Osteoblast (primary cell): ENCODE measurements at places on chromosomes 2 and 18. TPM values are rescaled to one million over a fixed set of nuclear protein-coding genes. Genes with fewer than 3 reads are reported as not detected.

DNA sequence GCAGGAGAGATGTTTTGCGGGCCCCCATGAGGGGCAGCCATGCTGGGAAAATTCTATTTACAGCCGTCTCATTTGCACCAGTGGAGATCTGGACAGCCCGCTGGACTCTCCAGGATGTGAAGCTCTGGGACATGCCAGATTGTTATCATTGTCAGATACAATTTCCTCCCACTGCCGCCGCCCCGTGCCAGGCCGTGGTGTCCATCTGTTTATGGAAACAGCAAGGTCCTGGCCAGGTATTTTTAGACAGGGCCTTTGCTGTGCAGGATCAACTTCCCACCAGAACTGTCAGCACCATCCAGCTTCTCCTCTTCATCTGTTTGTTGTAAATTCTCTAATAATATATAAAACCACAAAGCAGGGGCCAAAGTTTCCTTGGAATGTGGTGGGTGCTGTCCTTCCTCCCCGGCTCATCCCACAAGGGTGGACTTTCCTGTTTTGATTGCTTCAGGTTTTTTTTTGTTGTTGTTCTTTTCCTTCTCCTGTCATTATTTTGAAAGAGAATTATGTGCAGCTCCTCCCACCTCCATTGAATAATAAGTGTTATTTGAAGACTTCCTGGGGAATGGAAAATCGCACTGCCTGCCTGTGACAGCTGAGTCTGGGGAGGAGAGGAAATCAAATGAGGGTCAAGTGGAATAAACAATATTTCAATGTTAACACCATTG is 398.1 kb downstream of the TNS1 start:
- no peak for DNase-seq

- DNase-seq, result no peak
Measured at GRCh38 chr2:3779496-3780049, 76.2 kb downstream of the DCDC2C start.

DNA sequence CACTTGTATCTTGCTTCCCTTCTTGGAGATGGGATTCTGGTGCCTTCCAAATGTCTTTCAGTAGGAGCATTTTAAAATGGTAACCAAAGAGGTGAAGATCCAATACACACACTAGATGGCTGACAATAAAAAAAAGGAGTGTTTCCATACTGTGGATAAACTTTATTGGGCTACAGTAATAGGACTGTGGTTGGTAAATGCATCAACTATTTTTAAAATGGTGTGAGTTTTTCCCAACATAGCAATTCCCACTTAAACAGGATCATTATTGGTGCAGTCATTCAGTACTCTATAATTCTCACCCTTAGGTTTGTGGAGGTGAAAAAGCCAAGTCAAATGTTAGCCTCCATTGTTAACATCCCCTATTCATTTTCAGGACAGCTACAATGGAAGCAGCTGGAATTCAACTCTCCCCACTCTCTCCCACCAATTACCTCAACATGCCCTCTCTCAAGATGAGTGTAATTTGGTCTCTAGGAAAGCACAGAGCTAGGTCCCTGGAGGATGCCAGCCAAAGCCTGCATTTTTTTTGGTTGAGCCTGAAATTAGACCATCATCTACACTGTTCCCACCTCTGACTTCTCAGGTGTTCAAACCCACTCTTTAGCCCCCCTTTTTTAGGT is 273.3 kb downstream of the TCF4 start:
- DNase-seq, result no peak

GRCh38 chr2:56015711-56016115 is 92.1 kb upstream of the EFEMP1 start:
- DNase-seq, result no peak

DNA sequence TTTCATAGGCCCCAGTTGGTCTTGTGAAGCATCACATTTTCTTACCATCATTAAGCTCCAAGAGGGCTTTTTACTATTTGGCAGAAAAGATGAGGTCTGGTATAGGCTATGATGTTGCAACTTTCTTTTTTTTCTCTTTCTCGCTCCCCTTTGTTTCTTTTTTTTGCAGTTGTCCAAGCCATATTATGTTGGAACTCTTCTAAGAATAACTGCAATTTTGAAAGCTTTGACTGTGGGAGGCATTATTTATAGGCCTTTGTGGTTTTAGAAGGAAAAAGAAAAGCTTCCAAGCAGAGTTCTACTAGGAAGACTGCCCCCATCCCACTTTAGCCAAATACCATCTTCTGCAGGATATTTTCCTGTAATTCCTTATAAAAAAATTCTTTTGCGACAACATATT is 571.6 kb downstream of the ARHGAP15 start:
- no peak for DNase-seq

DNA sequence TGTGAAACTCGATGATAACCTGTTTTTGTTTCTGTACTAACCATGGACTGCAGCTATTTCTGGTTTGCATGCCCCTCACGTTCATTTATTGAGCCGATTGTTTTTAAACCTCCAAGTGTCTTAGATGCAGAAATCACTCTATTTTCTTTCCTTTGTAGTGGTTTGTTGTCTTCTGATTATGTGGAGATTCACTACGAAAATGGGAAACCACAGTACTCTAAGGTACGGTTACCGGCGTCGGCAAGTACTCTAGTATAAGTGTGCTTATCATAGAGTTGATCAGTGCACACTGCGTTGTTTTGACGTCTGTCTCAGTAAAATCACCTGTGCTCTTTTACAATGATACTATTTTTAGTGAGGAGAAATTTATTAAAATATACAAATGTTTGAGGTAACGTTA is 87.4 kb downstream of the ADAM23 start:
- DNase-seq, result no peak

GRCh38 chr2:240367721-240368120 is 67.7 kb upstream of the GPC1 start:
- DNase-seq, result no peak

DNA sequence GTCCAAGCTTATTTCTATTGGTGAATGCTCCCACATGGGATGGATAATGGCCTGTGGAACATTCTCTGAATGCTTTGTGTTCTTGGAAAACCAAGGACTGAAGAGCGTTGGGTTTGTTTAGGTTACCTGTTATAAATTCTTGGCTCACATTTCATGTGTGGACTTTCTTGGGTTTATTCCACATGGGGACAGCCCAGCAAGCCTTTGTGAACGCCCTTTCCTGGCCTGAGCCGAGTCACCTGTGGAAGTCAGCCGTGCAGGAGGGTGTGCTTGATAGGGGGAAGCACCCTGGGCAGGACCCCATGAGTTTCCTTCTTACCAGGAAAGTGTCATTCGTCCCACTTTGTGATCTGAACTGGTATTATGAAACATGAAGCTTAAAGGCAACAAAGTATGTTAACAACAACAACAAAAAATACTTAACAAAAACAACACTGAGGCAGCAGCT is 4.1 kb downstream of the RAB31 start:
- no peak for DNase-seq

- DNase-seq, result no peak
Measured at GRCh38 chr2:80009211-80009610, 295.3 kb downstream of the LRRTM1 start.

The C2orf15 gene
- 0.59 TPM in 1 of 2 replicates, not detected in the other for total RNA-seq

The MOGAT1 gene
- total RNA-seq, result not detected in 2 replicates

The TMEM169 gene
- 0.36 and 0.88 TPM in 2 replicates for total RNA-seq

The PID1 gene
- total RNA-seq, result 9.8 and 11.8 TPM in 2 replicates

The ERBB4 gene
- total RNA-seq, result under 0.01 TPM in 1 of 2 replicates, not detected in the other

The SFT2D3 gene
- total RNA-seq, result 5.8 and 6.5 TPM in 2 replicates
